ENCODE measurements at places on chromosomes 1 and 21.

DNA sequence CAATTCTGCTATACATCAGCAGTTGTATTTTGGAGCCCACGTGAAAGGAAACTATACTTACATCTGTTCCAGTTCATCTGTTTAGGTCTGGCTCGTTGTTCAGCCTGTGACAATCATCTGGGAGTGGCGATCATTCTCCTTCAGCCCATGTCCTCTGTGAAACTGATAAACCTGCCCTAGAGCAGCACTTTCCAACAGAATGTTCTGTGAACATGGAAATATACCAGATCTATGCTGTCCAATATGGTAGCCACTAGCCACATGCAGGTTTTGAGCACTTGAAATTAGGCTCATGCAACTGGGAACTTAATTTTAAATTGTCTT is 24.5 kb upstream of the COQ8A start:
- no peak for DNase-seq

- DNase-seq, result no peak
Observed at GRCh38 chr1:1132956-1133750, 17.3 kb upstream of the C1orf159 start.

DNA sequence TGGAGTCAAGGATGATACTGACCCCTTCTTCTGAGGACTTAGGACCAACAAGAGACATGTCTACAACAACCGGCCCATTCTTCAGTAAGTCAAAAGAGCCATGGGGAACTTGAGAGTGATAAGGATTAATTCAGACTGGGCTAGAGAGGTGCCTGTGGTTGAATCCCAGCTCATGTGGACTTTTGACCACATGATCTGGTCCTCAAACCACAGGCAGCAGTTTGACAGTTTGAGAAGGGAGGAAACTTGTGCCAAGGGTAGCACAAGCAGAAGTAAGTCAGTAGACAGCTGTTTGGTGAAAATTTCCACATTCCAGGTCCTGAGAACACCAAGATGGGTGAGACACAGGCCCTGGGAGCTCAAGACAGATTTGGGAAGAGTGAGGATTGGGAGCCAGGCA is 19.8 kb downstream of the SH3BP5L start:
- no peak for DNase-seq

- DNase-seq, result no peak
Observed at GRCh38 chr1:84245563-84245962, 55.9 kb upstream of the SAMD13 start.

DNA sequence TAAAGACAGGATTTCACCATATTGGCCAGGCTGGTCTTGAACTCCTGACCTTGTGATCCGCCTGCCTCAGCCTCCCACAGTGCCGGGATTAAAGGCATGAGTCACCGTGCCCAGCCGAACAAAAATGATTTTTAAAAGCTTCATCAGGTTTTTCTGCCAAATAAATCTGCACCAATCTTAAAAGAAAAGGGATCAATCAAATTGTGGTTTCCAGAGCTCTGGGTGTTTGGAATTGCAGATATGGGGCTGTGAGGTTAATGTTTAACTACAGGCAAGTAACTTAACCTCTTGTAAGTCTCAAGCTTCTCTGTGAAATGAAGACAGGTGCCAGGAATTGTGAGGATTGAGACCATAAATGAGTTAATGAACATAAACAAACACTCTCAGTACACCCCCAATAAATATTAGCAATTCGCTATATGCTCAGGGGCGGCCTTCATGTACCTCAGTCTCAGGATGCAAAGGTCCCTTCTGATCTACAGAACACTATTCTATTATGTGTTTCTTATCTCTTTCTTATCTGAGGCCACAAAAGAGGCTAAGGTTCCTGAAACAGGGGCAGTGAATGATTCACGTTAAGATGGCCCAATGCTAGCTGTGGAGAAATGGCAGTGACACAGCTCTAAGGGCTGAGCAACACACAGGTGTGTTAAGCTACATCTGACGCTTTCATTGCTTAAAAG is 7.1 kb upstream of the GNPAT start:
- no peak for DNase-seq

DNA sequence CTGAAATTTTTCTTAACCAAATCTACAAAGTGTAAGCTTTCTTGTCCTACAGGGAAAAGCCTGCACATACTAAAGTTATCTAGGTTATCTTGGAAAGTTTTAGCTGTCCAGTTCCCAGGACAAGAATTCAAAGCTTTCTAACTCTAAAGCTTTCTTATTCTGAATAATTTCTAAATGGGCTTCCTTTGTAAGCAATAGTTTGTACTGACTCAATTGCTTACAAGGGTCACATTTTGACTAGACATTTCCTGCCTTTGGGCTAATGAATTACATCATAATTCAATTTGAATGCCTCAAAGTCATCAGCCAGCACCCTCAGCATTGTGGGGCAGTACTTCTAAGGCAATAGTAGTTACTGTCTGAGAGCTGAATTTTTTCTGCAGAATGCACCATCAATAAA is 223.0 kb downstream of the LTN1 start:
- DNase-seq, result no peak

GRCh38 chr1:207972337-207972736 is 61.4 kb upstream of the CD34 start:
- no peak for DNase-seq

DNA sequence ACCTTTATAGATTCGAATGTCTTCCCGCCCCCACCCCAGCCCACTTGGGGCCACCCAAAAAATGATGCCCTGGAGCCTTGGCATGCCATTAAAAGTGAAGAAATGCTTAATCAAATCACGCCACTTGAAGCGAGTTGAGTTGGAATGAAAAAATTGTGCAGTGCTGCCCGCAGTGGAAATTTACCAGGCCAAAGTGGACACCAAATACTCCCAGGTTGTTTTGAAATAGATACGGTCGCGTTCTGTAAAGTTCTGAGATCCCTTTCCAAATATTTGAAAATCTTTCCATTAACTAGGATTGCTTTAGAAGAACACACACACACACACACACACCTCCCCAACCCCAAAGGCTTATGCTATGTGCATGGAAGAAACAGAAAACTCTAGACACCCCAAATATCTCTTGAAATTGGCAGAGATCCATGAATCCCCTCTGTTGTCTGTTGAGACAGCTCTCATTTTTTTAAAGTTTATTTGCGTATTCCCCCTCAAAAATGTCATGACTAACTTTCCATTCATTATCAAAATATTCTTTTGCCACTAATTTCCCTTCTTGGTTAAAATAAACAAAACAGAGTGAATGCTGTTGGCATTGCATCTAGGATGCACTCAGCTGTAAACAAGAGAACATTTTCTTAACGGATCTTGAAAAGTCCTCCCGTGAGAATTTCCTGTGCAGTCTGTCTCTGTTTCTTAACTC is 142.3 kb upstream of the KCNE2 start:
- DNase-seq, result no peak

DNA sequence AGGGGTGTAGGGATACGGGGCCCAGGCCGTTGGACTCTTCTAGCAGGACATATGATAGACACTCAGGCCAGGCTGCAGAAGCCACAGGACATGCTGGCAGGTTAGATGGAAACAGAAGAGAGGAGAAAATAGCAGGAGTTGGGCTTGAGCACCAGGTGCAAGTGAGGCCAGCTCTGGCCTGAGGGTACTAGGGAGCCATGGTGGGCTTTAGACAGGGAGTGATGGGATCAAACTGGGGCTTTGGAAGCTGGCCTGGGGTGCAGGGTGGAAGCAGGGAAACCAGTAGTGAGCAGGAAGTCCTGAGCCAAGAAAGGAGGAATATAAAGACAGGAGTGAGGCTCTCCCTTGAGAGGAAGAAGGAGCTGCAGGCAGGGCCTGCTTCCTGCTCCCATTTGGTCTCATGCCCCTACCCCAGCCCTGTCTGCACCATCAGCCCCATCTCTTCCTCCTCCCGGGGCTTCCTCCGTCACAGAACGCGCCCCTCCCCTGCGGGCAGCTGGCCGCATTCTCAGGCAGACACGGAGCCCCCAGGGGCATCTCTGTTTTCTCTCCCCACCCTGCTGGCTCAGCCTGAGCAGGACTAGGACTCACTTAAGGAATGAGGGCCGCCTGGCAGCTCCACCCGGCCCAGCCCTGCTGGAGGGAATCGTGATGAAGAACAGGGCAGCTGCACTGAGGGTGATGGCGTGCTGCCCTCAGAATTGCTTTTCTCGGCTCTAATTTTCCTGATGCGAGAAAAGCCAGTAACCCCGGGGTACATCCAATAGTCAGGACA is 165.5 kb upstream of the TMEM51 start:
- no peak for DNase-seq

DNA sequence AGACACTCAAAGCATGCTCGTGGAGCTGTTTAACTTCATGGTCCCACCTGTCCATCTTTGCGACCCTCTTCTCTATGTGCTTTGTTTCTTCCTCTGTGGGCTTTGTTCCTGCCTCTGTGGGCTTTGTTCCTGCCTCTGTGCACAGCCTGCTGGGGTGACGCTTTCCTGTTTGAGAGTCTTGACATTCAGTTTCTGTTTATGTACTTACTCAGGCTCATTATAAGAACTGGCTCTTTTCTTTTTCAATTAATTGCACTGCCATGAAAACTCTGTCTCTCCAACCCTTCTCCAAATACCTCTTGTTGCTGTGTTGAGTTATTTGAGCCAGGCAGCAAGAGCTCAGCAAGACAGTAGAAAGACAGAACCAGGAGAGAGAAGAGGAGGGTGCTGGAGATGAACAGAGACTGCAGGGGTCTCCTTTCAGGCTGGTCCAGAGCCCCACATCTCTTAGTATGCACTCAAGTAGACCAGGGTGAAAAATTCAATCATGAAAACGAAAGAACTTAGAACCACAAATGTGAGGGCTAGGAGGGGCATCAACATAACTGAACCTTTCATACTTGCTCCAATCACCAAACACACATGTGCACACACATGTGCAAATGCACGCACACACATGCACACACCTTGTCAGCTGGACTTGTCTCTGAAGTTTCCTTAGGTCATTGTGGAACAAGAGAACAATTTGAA is 88.3 kb upstream of the SGIP1 start:
- no peak for DNase-seq

DNA sequence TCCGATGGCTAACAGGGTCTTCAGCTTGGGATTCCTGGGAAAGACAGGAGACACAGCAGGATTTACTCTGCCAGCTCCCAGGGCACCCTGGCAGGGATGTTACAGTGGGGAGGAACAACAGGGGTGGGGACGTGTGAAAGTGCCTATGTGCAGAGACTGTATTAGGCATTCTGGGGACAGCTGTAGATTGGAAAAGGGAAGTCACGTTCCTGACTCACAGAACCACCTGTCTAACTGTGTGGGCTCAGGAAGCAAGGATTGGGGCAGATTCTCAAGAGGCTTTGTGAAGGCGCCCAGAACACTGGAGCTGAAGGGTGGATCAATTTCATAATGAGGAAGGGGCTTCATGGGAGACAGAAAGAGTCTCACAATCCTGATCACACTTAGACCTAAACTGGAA is 4.4 kb downstream of the CHIT1 start:
- DNase-seq, result no peak

GRCh38 chr21:26850116-26850643 is 5.0 kb upstream of the ADAMTS1 start:
- peak; percentile 52 for DNase-seq

DNA sequence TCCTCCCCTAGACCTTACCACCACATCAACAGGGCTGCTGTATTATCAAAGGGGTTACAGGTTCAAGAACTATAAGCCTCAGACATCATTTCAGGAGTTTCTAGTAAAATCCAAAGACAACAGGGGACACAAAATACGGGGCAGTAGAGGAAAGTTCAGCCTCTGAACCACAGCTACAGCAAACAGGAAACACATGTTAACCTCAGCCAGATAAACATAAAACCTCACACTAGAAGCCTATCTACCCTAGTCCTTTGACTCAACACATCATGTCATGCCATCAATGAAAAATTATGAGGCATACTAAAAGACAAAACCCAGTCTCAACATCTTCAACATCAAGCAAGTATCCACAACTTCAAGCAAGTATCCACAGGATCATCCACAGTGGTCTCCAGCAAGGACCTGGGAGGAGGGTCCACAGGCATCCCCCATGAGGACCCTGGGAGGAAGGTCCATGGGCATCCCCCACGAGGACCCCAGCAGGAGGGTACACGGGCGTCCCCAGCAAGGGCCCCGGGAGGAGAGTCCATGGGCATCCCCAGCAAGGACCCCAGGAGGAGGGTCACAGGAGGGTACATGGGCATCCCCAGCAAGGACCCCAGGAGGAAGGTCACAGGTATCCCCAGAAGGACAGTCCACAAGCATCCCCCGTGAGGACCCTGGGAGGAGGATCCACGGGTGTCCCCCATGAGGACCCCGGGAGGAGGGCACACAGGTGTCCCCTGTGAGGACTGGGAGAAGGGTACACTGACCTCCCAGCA is 440.0 kb downstream of the MATN1 start:
- DNase-seq, result no peak

GRCh38 chr1:30257322-30257721 is 466.1 kb downstream of the MATN1 start:
- DNase-seq, result no peak

DNA sequence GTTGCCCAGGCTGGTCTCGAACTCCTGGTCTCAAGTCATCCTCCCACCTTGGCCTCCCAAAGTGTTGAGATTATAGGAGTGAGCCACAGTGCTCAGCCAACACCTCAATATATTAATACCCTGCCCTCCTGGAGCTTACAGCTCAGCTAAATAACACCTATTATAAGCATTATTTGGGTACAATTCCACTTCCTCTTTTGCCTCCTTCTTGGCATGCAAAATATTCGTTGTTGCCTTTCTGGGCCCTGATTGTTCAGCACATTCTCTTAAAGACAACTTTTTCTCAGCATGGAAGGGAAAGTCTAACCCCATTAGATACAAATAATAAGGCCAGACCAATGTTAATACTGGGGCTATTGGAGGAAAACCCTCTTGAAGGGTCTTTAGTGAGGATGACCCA is 2.8 kb downstream of the PAQR7 start:
- DNase-seq, result no peak

DNA sequence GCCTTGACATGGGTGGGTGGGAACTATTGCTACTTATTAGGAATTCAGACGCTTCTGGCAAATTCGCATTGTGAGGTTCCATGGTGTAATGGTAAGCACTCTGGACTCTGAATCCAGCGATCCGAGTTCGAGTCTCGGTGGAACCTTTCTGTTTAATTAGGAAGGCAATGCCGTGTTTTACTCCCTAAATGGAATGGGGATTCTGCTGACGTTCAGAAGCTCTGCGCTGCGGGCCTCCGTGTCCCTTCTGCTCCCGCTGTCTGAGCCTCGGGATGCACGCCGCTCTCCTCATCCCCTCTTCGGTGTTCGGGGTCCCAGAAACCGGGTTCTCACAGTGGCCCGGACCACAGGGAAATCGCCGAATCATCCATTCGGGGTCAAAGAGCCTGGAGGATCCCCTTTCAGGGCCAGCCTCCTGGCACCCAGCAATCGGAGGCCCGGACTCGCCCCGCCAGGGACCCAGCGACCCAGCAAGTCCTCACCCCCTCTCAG is 280.3 kb downstream of the FAM72C start:
- DNase-seq, result peak; percentile 24

All from MCF 10A (cell line).